ENCODE measurements at places on chromosomes 6 and 20. TPM values are rescaled to one million over a fixed set of nuclear protein-coding genes. Genes with fewer than 3 reads are reported as not detected.

HRH3 gene
- total RNA-seq: not detected

LST1 gene
- 6.9 TPM for total RNA-seq

PACRG gene
- total RNA-seq: 8.2 TPM

SLC32A1 gene
- total RNA-seq: not detected

C6orf52 gene
- total RNA-seq: not detected

DZANK1 gene
- 0.50 TPM for total RNA-seq

SSTR4 gene
- total RNA-seq: not detected

SPTLC3 gene
- total RNA-seq: 5.4 TPM

FABP7 gene
- not detected for total RNA-seq

ENPP4 gene
- total RNA-seq: 21.3 TPM

TEAD3 gene
- total RNA-seq: 30.4 TPM

CYP24A1 gene
- not detected for total RNA-seq

TFAP2D gene
- total RNA-seq: not detected

VNN1 gene
- total RNA-seq: 1.9 TPM

FITM2 gene
- total RNA-seq: 175 TPM

THBS2 gene
- total RNA-seq: 10.7 TPM

TAP1 gene
- total RNA-seq: 14.6 TPM

IL17F gene
- total RNA-seq: not detected

SLC35F1 gene
- total RNA-seq: 6.7 TPM

CAGE1 gene
- total RNA-seq: not detected

CCN6 gene
- not detected for total RNA-seq

ARFGEF2 gene
- total RNA-seq: 44.9 TPM

CARMIL1 gene
- 4.7 TPM for total RNA-seq

RHAG gene
- total RNA-seq: 0.62 TPM

PTPN1 gene
- total RNA-seq: 24.1 TPM

SLC16A10 gene
- 20.8 TPM for total RNA-seq

PLTP gene
- 97.7 TPM for total RNA-seq

DEFB132 gene
- not detected for total RNA-seq

TSBP1 gene
- not detected for total RNA-seq

ID4 gene
- 3.0 TPM for total RNA-seq

OR2J2 gene
- not detected for total RNA-seq

EGFL8 gene
- 7.7 TPM for total RNA-seq
